ENCODE measurements at places on chromosomes 12 and 14. TPM values are rescaled to one million over a fixed set of nuclear protein-coding genes. Genes with fewer than 3 reads are reported as not detected.

- DNase-seq: no peak
These were observed 69.8 kb downstream of the OSBPL8 start for GRCh38 chr12:76489737-76490136.

GRCh38 chr12:27095346-27095745 lies 13.0 kb upstream of the C12orf71 start:
- no peak for DNase-seq

- no peak for DNase-seq
These were observed 23.8 kb downstream of the BTG1 start for GRCh38 chr12:92121826-92122225.

DNA sequence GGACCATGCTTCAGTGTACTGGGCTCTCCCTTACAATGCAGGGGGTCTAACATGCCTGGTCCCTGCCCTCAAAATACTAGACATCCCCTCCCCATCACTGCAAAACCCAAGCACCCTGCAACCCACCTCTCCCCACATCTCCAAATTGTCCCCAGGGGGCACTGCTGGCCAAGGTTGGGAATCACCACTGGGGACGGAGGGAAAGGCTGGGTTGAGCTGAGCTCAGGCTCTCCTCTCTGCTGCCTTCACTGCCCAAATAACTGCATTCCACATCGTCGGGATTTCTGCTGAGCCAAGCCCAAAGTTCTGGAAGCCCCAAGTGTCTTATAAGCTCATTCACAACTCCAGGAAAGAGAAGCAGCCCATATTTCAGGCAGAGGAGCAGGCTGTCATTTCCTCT lies 69.6 kb downstream of the NT5DC3 start:
- DNase-seq: peak; percentile 59

- DNase-seq: peak; percentile 81
These were observed 143.5 kb downstream of the SSPN start for GRCh38 chr12:26338586-26339572.

The BMP4 gene
- 48.2 TPM for total RNA-seq

DNA sequence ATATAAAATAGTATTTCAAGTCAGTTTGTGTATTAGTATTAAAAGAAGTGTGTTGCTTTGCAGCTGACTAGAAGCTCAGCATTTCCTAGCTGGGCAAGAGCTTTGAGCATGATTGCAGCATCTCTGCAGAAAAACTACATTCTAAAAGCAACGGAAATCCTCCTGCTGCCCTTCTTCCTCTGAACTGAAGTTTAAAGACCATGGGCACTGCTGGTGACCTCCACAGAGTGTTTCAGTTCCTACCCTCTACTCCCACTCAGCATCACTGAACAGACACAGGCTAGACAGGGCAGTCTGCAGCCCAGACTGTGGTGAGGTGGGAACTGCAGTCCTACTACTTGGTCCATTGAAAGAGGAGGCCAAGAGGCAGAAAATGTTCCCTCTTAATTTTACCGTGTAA lies 59.0 kb downstream of the FAR2 start:
- no peak for DNase-seq

The NFE2 gene
- total RNA-seq: not detected

All from lung microvascular endothelial cell (primary cell).